ENCODE measurements at places on chromosomes 6 and 20. TPM values are rescaled to one million over a fixed set of nuclear protein-coding genes. Genes with fewer than 3 reads are reported as not detected.

The CUL9 gene
- total RNA-seq = 26.9 TPM

The SPATS1 gene
- total RNA-seq = 0.91 TPM

The CST9 gene
- not detected for total RNA-seq

The SAPCD1 gene
- 6.2 TPM for total RNA-seq

The DPPA5 gene
- not detected for total RNA-seq

GRCh38 chr20:57398231-57398821 is 7.1 kb downstream of the RBM38 start:
- DNase-seq = peak; percentile 59
- H3K27me3 ChIP-seq = no peaks in the 10 kb centered on the region
- H3K27ac ChIP-seq = peak overlapping the region; percentile 69
- peaks cover 54% of the 10 kb centered on the region for H3K4me1 ChIP-seq
- peaks cover 55% of the 10 kb centered on the region for H3K36me3 ChIP-seq

- H3K4me1 ChIP-seq = peaks cover 19% of the 10 kb centered on the region
- H3K36me3 ChIP-seq = no peaks in the 10 kb centered on the region
- H3K4me3 ChIP-seq = no peak overlapping the region
- H3K27me3 ChIP-seq = peaks cover 5% of the 10 kb centered on the region
- peak; percentile 62 for DNase-seq
Measured at GRCh38 chr20:51800060-51800871, 2.1 kb downstream of the SALL4 start.

- no peaks in the 10 kb centered on the region for H3K4me1 ChIP-seq
- no peaks in the 10 kb centered on the region for H3K27me3 ChIP-seq
- no peaks in the 10 kb centered on the region for H3K36me3 ChIP-seq
- no peak overlapping the region for H3K4me3 ChIP-seq
- no peak for DNase-seq
- no peak overlapping the region for H3K27ac ChIP-seq
Measured at GRCh38 chr6:49003348-49003747, 459.7 kb downstream of the MMUT start.

DNA sequence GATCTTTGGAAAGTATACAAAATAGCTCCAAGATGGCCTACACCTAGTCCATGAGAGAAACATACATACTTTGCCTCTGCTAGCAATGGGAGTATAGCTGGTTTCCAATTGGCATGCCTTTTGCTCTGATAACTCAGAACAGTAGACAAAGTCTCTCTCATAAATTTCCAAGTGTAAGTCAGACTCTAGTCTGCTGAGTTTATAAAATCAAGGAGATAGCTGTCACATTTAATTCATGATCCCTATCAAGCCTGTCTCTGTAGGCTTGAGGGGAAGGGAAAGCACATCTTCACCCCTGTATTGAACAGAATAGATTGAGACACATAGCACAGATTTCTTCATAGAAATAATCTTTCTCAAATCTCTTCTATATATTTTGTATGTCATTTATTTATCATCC is 87.8 kb upstream of the HTR1B start:
- no peak for DNase-seq
- H3K4me3 ChIP-seq = no peak overlapping the region
- no peak overlapping the region for H3K27ac ChIP-seq
- H3K4me1 ChIP-seq = no peaks in the 10 kb centered on the region

GRCh38 chr6:4510317-4510716 is 265.9 kb upstream of the CDYL start:
- no peak for DNase-seq
- H3K36me3 ChIP-seq = no peaks in the 10 kb centered on the region
- H3K4me3 ChIP-seq = no peak overlapping the region
- no peaks in the 10 kb centered on the region for H3K4me1 ChIP-seq
- H3K27me3 ChIP-seq = no peaks in the 10 kb centered on the region
- no peak overlapping the region for H3K27ac ChIP-seq

- H3K27ac ChIP-seq = peak overlapping the region; percentile 93
- H3K36me3 ChIP-seq = peaks cover 44% of the 10 kb centered on the region
- peaks cover 41% of the 10 kb centered on the region for H3K4me1 ChIP-seq
- no peak overlapping the region for H3K4me3 ChIP-seq
- no peaks in the 10 kb centered on the region for H3K27me3 ChIP-seq
Measured at GRCh38 chr6:33206864-33207551, 1.3 kb upstream of the RING1 start.

DNA sequence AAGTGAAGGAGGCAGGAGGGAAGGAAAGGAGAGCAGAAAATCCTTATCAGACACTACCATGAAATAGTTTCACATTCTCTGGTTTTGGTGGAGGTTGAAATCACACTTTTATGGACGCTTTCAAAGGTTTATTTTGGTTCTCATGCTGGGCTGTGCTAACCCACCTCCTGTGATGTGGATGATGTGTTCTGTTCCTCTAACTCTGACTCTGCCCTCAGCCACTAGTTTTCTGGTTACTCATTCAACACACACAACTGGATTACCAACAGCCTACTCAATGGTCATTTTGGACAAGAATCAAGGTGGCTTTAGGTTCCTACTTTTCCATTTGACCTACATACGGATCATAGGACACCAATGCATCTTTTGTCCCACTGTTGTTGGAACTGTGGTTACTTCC is 522.1 kb upstream of the BTBD3 start:
- no peaks in the 10 kb centered on the region for H3K36me3 ChIP-seq
- DNase-seq = no peak
- H3K4me1 ChIP-seq = no peaks in the 10 kb centered on the region
- H3K27me3 ChIP-seq = no peaks in the 10 kb centered on the region

DNA sequence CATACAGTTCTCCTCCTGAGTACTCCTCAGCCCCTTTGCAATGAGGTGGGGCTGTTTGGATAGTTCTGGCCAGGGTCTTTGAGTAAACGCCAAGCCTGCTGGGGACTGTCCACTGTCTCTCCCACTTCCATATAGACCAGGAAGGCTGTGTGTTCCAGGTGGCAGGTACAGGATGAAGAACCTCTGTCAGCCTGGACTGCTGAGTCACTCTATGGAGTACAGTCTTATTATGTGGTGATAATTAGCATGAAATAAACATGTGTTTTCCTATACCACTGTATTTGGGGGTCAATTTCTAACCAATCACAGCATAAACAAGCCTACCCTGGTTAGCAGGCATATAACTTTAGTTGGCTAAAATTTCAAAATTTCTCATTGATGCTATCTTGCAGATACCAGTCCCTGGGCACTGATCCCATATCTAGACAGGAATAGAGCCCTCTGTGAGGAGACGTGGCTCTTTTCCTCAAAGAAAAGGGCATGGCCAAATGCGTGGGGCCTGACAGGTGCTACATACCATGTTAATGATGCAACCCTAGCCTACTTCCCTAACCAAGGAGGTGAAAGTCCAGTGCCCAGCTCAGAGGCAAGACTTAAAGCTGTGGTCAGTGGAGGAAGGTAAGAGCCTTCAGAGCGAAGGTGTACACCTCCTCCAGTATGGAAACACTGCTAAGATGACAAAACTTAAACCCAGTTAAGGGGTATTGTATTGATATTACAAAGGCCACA is 4.5 kb upstream of the ALDH8A1 start:
- no peak for DNase-seq
- H3K4me1 ChIP-seq = no peaks in the 10 kb centered on the region
- no peak overlapping the region for H3K27ac ChIP-seq
- no peak overlapping the region for H3K4me3 ChIP-seq
- no peaks in the 10 kb centered on the region for H3K27me3 ChIP-seq
- H3K36me3 ChIP-seq = no peaks in the 10 kb centered on the region

- H3K4me3 ChIP-seq = no peak overlapping the region
- no peak overlapping the region for H3K27ac ChIP-seq
- H3K27me3 ChIP-seq = no peaks in the 10 kb centered on the region
- no peaks in the 10 kb centered on the region for H3K4me1 ChIP-seq
- no peaks in the 10 kb centered on the region for H3K36me3 ChIP-seq
- DNase-seq = no peak
Measured at GRCh38 chr6:11754625-11755271, 23.9 kb downstream of the ADTRP start.

DNA sequence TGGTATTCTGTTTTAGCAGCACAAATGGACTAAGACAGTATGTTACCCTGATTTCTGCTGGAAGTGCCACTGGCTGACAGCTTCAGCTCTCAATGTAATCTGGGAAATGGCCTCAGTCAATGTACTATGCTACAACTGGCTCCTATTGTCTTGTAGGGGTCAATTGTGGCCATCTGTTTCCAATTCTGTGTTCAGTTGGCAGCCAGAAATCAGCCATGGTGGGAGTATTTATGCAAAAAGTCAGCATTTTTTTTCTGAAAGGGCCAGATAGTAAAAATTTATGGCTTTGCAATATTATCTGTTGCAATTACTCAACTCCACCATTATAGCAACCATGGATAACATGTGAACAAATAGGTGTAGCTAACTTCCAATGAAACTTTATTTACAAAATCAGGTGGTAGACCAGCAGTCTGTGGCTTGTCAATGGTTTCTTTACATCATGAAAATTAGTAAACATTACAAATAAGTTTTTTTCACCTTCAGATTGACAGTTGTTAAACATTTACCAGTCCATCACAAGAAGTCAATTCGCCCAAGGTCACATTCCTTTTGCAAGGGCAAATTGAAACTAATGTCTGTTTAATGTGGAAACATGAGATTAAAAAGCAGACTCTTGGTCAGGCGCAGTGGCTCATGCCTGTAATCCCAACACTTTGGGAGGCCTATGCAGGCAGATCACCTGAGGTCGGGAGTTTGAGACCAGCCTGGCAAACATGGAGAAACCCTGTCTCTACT is 58.3 kb upstream of the TSHZ2 start:
- no peak overlapping the region for H3K27ac ChIP-seq
- no peak for DNase-seq
- no peaks in the 10 kb centered on the region for H3K27me3 ChIP-seq
- H3K4me3 ChIP-seq = no peak overlapping the region

DNA sequence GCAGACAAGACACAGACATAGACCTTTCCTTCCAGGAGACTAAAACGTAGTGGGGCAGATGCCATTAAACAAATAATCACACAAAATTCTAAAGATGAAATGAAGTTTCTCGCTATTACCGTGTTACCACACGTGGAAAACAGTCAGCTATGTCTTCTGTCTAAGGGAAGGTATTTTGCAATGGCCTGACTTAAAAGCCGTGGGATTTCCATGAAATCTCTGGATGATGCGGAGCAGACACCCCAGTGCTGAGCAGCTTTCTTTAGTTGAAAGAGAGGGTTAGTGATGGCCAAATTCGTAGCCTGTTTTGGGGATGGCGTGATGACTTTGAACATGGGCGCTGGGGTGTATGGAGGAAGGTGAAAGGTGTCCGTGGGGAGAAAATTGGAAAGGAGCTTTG is 281.8 kb downstream of the NRN1 start:
- H3K36me3 ChIP-seq = no peaks in the 10 kb centered on the region
- no peak overlapping the region for H3K4me3 ChIP-seq
- no peak for DNase-seq
- peaks cover 5% of the 10 kb centered on the region for H3K4me1 ChIP-seq
- H3K27ac ChIP-seq = no peak overlapping the region

DNA sequence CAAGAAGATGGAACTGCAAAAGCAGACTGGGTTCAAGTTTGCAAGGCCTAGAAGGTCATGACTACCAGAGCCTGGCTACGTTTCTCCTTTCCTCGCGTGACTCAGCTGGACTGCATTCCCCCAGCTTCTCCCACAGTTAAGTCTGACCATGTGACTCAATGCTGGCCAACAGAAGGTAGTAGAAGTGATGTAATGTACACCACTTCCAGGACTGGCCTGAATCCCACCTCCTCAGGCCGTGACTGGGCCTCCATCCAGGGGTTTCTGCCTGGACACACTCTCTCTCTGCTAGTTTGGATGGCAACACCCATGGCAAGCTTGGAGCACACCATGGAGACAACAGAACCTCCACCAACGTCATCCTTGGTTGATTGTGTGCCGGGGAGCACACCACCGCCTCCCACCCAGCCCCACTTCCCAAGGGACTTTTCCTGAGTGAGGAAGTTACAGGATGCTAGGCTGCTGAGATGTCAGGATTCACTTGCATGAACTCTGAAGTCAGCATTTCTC is 112.0 kb upstream of the CDYL start:
- no peaks in the 10 kb centered on the region for H3K27me3 ChIP-seq
- no peaks in the 10 kb centered on the region for H3K4me1 ChIP-seq
- no peak overlapping the region for H3K4me3 ChIP-seq
- DNase-seq = no peak
- H3K27ac ChIP-seq = no peak overlapping the region

DNA sequence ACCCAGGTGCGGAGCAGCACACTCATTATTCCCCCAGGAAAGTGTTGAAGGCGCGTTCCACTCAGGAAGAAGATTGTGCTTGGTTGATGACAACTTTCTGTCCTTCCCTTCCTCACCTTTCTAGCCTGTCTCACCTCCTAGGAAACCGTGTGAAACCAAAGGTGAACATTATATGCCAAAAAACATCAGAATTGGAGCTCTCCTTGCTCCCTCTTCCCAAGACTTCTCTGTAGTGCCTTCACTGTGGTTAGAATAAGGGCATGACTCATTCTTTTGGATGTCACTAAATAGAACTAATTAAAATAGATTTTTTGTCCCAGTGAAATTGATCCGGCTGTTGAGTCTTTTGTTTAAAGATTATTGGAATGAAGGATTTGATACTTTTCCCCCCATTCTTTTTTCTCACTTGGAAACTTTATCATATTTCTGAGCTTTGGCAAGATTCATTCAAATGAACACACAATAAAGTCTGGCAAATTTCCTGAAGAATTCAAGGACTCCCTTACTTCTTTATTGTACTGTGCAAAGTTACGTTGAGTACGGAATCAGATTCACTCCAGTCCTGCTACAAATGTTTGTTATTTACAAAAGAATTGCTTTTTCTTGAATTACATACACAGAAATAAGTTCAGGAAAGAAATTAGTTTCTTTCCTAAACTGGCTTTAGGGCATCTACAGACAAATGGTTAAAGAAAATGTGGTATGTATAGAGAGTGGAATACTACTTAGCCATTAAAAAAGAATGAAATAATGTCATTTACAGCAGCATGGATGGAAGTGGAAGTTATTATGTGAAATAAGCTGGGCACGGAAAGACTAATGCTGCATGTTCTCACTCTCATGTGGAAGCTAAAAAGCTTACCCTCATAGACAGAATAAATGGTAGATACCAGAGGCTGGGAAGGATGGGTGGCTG is 142.8 kb upstream of the AKAP12 start:
- no peak for DNase-seq
- no peaks in the 10 kb centered on the region for H3K4me1 ChIP-seq
- no peaks in the 10 kb centered on the region for H3K36me3 ChIP-seq
- no peak overlapping the region for H3K27ac ChIP-seq
- no peak overlapping the region for H3K4me3 ChIP-seq
- no peaks in the 10 kb centered on the region for H3K27me3 ChIP-seq

DNA sequence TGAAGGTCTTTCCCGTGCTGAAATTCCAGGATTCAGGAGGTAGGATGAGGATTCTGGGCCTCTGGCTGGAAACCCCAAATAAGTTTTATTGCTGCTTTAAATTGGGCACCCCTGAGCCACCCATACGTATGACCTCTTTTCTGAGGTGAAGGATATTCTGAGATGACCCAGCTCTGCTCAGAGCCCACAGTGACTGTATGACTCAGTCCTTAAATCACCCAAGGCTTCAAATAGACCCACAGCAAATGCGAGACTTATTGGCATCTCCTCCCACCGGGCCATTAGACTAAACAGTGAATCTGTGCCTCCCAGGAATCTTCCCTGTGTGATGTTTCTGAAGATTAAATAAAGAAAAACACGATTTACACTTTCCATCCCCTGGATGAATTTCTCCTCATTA is 9.5 kb downstream of the SIRPG start:
- H3K27ac ChIP-seq = no peak overlapping the region
- no peaks in the 10 kb centered on the region for H3K27me3 ChIP-seq
- H3K4me1 ChIP-seq = no peaks in the 10 kb centered on the region
- no peaks in the 10 kb centered on the region for H3K36me3 ChIP-seq
- H3K4me3 ChIP-seq = no peak overlapping the region

Measured in upper lobe of left lung (tissue), 6 donors.